ENCODE measurements at places on chromosomes 7 and 10.

GRCh38 chr7:92255308-92255707, 9.5 kb downstream of the ANKIB1 start:
- DNase-seq: no peak

- no peak for DNase-seq
Measured at GRCh38 chr10:50325449-50326171, 74.3 kb upstream of the ASAH2 start.

GRCh38 chr7:152035817-152036216, 10.3 kb downstream of the GALNT11 start:
- no peak for DNase-seq

GRCh38 chr10:87503401-87503800, 1.3 kb upstream of the MINPP1 start:
- DNase-seq: no peak

Data from amygdala (tissue), 56 donors.